ENCODE measurements at places on chromosomes 13 and 19.

- peaks cover 3% of the 10 kb centered on the region for H3K27me3 ChIP-seq
- no peaks in the 10 kb centered on the region for H3K36me3 ChIP-seq
- no peak overlapping the region for H3K4me3 ChIP-seq
- no peak overlapping the region for H3K27ac ChIP-seq
- no peak for DNase-seq
- H3K4me1 ChIP-seq = no peaks in the 10 kb centered on the region
Observed at GRCh38 chr19:42150911-42151361, 18.7 kb upstream of the POU2F2 start.

- peak overlapping the region; percentile 10 for H3K27ac ChIP-seq
- no peak overlapping the region for H3K4me3 ChIP-seq
- H3K27me3 ChIP-seq = no peaks in the 10 kb centered on the region
- H3K4me1 ChIP-seq = peaks cover 44% of the 10 kb centered on the region
- DNase-seq = no peak
Observed at GRCh38 chr19:5954293-5954692, 23.6 kb downstream of the RANBP3 start.

DNA sequence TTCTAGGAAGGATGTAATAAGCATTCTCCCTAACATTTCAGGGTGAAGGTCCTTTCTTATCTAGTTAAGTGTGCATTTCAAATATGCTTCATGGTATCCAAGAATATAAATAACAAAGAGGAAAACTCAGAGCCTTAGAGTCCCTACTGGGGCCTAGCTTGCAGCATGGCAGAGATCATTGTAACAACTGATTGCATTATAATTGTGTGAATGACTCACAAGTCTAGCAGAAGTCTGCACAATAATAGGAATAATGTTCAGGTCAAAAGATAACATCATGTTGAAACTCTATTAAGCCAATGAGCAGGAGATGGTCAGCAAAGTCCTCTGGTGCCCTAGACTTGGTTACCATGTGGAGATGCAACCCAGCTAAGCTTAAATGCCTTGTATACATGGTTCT, 3.4 kb downstream of the POSTN start:
- no peak for DNase-seq
- no peak overlapping the region for H3K4me3 ChIP-seq
- H3K27me3 ChIP-seq = no peaks in the 10 kb centered on the region
- H3K27ac ChIP-seq = no peak overlapping the region

- no peak overlapping the region for H3K27ac ChIP-seq
- H3K4me3 ChIP-seq = no peak overlapping the region
- DNase-seq = no peak
Observed at GRCh38 chr19:45474606-45475521, 7.1 kb downstream of the FOSB start.

GRCh38 chr19:40519352-40520322, 52.8 kb downstream of the SPTBN4 start:
- no peak for DNase-seq
- H3K4me3 ChIP-seq = no peak overlapping the region
- peaks cover 3% of the 10 kb centered on the region for H3K27me3 ChIP-seq
- H3K4me1 ChIP-seq = no peaks in the 10 kb centered on the region
- no peak overlapping the region for H3K27ac ChIP-seq

DNA sequence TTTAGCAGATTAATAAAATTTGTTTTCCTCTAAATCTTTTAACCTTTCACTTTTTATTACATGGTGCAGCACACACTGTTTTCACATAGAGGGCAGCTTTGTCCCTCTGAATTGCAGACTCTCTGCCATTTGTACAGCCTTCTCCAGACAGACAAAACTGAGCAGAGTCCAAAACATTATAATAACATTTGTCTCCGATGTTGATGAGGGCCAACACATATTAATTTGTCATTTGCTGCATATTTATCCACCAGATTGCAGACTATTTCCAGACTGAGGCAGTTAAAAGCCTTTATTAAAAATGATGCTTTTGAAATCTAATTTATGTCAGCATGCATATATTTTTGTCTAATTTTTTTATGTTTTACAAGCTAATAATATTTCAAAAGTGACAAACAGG, 1251.9 kb upstream of the SLC10A2 start:
- H3K27me3 ChIP-seq = no peaks in the 10 kb centered on the region
- no peak for DNase-seq
- H3K4me1 ChIP-seq = no peaks in the 10 kb centered on the region
- no peak overlapping the region for H3K4me3 ChIP-seq

DNA sequence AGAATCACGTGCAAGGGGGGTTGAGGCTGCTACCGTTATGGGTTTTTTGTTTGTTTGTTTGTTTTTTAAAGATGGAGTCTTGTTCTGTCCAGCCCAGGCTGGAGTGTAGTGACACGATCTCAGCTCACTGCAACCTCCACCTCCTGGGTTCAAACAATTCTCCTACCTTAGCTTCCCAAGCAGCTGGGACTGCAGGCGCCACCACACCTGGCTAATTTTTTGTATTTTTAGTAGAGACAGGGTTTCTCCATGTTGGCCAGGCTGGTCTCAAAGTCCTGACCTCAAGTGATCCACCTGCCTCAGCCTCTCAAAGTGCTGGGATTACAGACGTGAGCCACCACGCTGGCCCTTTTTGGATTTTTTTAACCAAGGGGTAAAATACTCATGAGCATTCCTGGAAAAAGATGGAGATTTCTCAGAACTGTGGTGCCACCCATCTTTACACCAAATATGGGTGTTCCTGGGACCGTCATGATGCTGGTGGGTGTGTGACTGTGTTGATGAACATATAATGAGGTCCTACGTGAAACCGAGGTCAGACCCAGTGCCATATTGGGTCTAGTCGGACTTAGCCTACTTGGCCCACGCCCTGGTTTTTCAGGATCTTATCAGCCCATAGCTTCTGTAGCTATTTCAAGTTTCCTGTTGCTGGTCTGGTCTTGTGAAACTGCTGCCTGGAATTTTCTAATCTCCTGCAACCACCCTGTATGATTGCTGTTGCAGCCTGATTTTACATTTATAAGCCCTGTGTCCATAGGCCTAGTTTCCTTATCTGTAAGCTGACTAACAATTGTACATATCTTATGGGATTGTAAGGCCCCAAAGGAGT, 6.2 kb downstream of the PPP1R15A start:
- peaks cover 32% of the 10 kb centered on the region for H3K4me1 ChIP-seq
- no peak overlapping the region for H3K27ac ChIP-seq
- H3K27me3 ChIP-seq = no peaks in the 10 kb centered on the region
- peaks cover 40% of the 10 kb centered on the region for H3K36me3 ChIP-seq

DNA sequence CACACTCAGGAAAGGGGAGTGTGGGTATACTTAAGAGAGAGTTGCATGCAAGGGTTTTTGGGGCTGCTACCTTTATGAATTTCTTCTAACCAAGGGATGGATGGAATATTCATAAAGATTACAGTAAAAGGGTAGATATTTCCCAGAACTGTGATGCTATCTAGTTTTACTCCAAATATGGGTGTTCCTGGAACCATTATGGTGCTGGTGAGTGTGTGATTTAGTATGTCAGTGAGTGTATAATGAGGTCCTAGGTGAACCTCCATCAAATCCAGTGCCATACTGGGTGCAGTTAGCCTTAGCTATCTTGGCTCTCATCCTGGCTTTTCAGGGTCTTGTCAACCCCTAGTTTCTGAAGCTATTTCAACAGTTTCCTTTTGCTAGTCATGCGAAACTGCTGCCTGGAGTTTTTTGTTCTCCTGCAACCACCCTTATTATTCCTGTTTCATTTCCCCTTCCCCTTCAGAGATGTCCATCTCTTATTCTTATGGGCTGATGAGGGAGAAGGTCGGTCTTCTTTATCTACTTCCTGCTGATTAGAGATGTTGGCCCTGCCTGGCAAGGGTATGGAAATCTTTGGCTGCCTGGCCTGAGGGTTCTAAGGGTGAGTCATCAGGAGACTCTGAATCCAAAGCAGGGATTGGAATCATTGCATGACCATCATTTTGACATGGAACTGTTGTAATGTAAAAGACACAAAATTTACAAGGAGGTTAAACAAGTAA, 202.3 kb downstream of the NBEA start:
- DNase-seq = no peak
- H3K27me3 ChIP-seq = no peaks in the 10 kb centered on the region
- no peak overlapping the region for H3K27ac ChIP-seq
- H3K36me3 ChIP-seq = no peaks in the 10 kb centered on the region
- H3K4me1 ChIP-seq = no peaks in the 10 kb centered on the region
- no peak overlapping the region for H3K4me3 ChIP-seq

DNA sequence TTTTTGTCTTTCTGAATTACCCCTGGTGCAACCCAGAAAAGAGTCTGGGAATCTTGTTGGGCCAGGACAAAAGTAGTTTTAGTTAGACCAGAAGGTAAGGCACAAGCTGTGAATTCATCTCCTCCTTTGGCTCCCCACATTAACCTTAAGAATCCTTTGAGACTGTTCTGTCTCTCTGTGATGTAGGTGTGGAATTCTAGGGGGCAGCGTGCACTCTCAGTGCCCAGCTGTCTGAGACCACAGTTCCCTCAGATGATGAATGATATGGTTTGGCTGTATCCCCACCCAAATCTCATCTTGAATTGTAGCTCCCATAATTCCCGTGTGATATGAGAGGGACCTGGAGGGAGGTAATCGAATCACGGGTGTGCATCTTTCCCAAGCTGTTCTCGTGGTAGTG, 43.9 kb downstream of the ZNF506 start:
- H3K27ac ChIP-seq = no peak overlapping the region
- no peak overlapping the region for H3K4me3 ChIP-seq
- H3K36me3 ChIP-seq = no peaks in the 10 kb centered on the region
- H3K4me1 ChIP-seq = no peaks in the 10 kb centered on the region
- H3K27me3 ChIP-seq = no peaks in the 10 kb centered on the region

DNA sequence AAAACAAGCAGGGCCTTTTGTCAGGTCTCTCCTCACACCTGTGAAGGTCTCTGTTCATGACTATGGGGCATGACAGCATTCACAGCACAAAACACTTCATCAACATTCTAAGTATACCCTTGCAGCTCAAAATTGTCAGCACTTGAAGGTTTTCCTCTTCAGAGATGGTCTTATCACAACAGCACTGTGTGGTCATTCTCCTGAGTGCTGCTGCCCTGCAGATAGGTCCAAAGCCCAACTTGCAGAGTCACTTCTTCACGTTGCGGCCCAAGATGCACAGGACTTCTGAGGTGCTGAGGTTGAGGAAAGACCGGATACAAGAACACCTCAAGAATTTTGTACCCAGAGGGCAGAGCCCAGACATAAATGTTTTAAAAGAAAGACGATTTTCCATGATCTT, 574.5 kb downstream of the UQCRFS1 start:
- H3K4me1 ChIP-seq = no peaks in the 10 kb centered on the region
- no peak overlapping the region for H3K4me3 ChIP-seq
- no peak overlapping the region for H3K27ac ChIP-seq
- H3K27me3 ChIP-seq = no peaks in the 10 kb centered on the region
- no peaks in the 10 kb centered on the region for H3K36me3 ChIP-seq
- DNase-seq = no peak

DNA sequence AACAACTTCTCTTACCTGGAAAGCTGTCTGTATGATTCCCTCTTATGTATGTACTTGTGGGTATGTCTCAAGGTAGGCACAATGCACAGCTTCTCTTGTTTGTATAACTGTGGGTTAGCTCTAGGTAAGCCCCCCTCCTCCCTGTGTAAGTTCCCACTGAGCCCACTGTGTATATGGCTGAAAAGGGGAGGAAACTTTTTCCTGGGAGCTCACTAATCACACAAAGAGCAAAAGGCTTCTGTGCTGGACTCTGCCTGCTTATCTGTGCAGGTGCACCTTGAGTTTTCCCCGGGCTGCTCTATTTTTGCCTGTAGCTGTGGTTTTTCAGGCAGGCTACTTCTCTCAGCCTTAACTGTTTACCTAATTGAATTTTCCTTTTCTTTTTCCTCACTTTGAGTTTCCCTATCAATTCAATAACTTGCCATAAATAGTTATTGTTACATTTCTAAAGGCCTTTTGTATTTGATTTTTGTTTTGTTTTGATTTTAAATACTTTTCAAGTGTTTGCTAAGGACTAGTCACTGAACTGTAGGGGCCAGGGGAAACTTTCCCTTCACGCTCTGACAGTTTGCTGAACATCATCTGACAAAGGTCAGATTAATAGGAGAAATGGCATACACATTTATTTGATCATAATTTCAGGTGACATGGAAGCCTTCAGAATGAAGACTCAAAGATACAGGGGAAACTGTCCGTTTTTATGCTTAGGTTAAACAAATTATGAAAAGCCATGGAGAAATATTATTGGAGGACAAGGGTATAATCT, 423.5 kb upstream of the ATXN8OS start:
- no peaks in the 10 kb centered on the region for H3K36me3 ChIP-seq
- no peaks in the 10 kb centered on the region for H3K4me1 ChIP-seq
- H3K27me3 ChIP-seq = no peaks in the 10 kb centered on the region
- H3K4me3 ChIP-seq = no peak overlapping the region
- no peak overlapping the region for H3K27ac ChIP-seq
- no peak for DNase-seq

GRCh38 chr19:32287811-32288227, 57.6 kb upstream of the ZNF507 start:
- H3K27me3 ChIP-seq = peaks cover 6% of the 10 kb centered on the region
- no peaks in the 10 kb centered on the region for H3K4me1 ChIP-seq
- H3K27ac ChIP-seq = no peak overlapping the region
- no peak overlapping the region for H3K4me3 ChIP-seq
- peak; percentile 55 for DNase-seq

GRCh38 chr13:112686987-112687386, 2.9 kb upstream of the ATP11A start:
- H3K27me3 ChIP-seq = no peaks in the 10 kb centered on the region
- no peaks in the 10 kb centered on the region for H3K36me3 ChIP-seq
- H3K27ac ChIP-seq = no peak overlapping the region
- no peak overlapping the region for H3K4me3 ChIP-seq

GRCh38 chr13:48790966-48791365, 137.2 kb downstream of the CYSLTR2 start:
- no peak overlapping the region for H3K27ac ChIP-seq
- H3K4me1 ChIP-seq = no peaks in the 10 kb centered on the region

GRCh38 chr19:18294467-18294864, 13.0 kb upstream of the JUND start:
- no peaks in the 10 kb centered on the region for H3K36me3 ChIP-seq
- H3K4me1 ChIP-seq = peaks cover 22% of the 10 kb centered on the region
- no peak overlapping the region for H3K4me3 ChIP-seq
- peak; percentile 75 for DNase-seq

DNA sequence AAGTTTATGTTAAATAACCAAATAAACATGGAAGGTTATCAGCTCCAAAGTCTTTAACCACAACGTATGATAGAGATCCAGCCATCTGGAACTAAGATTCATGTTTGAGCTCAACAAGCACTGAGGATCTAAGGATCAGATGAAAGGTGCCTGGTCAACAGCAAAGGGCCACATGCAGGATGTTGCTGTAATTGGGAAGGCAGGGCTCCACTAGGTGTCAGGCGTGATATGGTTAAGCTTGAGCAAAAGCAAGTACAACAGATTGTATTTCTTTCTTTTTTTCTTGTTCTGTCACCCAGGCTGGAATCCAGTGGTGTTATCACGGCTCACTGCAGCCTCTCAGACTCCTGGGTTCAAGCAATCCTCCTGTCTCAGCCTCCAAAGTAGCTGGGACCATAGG, 12.0 kb downstream of the EBPL start:
- no peaks in the 10 kb centered on the region for H3K36me3 ChIP-seq
- H3K4me3 ChIP-seq = no peak overlapping the region
- H3K27ac ChIP-seq = no peak overlapping the region
- no peaks in the 10 kb centered on the region for H3K27me3 ChIP-seq
- DNase-seq = no peak
